Uterus (tissue), 4 donors: ENCODE measurements at places on chromosomes 2 and 18. TPM values are rescaled to one million over a fixed set of nuclear protein-coding genes. Genes with fewer than 3 reads are reported as not detected.
A peak's percentile ranks its signal among the peaks of the same experiment; 100 is the strongest.

Gene PRKAG3
- total RNA-seq: not detected

Gene POMC
- 4.2 TPM for total RNA-seq

DNA sequence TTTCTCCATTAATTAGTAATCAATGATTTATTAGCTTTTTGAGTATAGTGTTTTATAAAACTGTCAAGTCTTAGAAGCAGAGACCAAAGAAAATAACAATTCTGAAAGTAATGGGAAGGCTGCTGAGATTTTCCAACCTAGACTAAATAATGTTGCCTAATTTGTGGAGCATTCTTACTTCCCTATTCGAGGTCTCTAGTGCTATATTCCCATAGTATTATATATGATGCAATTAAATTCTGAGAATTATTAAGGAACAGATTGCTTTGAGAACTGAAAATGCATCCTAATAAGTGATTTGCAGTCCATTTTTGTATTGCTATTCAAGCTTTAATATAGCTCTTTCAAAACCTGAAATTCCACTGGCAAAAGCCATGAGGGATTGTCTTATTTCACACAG, 27.7 kb upstream of the DOCK10 start:
- no peak for DNase-seq
- no peaks in the 10 kb centered on the region for H3K36me3 ChIP-seq
- no peaks in the 10 kb centered on the region for H3K4me1 ChIP-seq
- no peak overlapping the region for H3K27ac ChIP-seq
- H3K27me3 ChIP-seq: no peaks in the 10 kb centered on the region

DNA sequence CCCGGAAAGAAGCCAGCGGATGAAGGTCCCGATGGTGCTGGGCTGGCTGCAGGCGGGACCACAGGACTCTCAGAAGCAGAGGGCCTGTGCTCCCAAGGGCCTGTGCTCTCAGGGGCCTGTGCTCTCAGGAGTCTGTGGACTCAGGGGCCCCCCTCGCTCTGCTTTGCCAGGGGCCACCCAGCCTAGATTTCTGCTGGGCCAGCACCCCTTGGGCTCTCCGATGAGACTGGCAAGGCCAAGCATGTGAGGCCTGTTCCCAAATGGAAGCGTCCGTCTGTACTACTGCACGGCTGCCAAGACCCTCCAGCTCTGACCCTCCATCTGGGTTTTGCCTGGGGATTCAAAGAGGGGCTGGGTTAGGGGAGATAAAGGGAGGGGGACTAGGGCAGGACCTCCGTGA, 54.6 kb downstream of the SH3BP4 start:
- no peaks in the 10 kb centered on the region for H3K36me3 ChIP-seq
- H3K4me1 ChIP-seq: no peaks in the 10 kb centered on the region
- no peak for DNase-seq
- no peaks in the 10 kb centered on the region for H3K27me3 ChIP-seq
- no peak overlapping the region for H3K4me3 ChIP-seq

DNA sequence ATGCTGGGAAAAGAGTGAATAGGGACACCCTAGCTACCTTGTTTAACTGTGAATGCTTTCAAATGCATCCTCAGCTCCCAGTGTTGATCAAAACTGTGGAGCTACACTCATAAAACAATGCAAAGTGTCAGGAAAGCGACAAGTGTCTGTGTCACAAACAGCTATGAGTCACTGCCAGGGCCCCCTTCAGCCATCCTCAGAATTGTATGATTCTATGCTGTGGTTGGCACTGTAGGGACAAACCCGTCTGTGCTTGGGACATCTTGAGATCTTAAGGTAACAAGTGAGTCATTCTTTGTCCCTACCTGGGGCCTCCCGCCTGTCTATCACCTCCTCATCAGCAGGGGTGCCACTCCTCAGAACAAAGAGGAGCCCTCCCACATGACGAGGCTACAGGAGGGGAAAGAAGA, 42.4 kb downstream of the KLF7 start:
- no peak overlapping the region for H3K27ac ChIP-seq
- no peaks in the 10 kb centered on the region for H3K4me1 ChIP-seq
- no peak for DNase-seq
- H3K4me3 ChIP-seq: no peak overlapping the region
- no peaks in the 10 kb centered on the region for H3K27me3 ChIP-seq

- no peak for DNase-seq
- H3K27ac ChIP-seq: peak overlapping the region; percentile 96
- no peaks in the 10 kb centered on the region for H3K36me3 ChIP-seq
- H3K4me1 ChIP-seq: no peaks in the 10 kb centered on the region
- H3K4me3 ChIP-seq: peak overlapping the region; percentile 80
Observed at GRCh38 chr18:11909061-11909455, 941 bp upstream of the MPPE1 start.

Gene TDRD15
- not detected for total RNA-seq

DNA sequence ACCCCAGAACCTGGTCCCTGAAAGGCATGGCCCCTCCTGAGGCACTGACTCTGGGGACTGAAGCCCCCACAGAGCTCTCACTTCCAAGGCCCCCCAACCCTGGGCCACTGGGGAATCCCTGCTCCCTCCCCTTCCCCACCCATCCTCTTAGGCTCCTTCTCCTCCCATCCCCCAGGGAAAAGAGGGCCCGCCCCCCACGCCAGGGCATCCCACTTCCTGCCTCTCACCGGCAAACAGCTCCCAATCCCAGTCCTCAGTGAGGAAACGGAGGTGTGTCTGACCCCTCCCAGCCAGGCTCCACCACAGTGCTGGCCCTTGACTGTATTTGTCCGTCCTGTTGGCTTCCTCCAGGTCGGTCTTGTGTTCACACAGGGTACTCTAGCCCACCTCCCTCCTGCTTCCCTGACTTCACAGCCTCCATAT, 35.0 kb upstream of the PTMA start:
- H3K36me3 ChIP-seq: no peaks in the 10 kb centered on the region
- H3K4me1 ChIP-seq: peaks cover 6% of the 10 kb centered on the region

Gene SLC25A52
- not detected for total RNA-seq

DNA sequence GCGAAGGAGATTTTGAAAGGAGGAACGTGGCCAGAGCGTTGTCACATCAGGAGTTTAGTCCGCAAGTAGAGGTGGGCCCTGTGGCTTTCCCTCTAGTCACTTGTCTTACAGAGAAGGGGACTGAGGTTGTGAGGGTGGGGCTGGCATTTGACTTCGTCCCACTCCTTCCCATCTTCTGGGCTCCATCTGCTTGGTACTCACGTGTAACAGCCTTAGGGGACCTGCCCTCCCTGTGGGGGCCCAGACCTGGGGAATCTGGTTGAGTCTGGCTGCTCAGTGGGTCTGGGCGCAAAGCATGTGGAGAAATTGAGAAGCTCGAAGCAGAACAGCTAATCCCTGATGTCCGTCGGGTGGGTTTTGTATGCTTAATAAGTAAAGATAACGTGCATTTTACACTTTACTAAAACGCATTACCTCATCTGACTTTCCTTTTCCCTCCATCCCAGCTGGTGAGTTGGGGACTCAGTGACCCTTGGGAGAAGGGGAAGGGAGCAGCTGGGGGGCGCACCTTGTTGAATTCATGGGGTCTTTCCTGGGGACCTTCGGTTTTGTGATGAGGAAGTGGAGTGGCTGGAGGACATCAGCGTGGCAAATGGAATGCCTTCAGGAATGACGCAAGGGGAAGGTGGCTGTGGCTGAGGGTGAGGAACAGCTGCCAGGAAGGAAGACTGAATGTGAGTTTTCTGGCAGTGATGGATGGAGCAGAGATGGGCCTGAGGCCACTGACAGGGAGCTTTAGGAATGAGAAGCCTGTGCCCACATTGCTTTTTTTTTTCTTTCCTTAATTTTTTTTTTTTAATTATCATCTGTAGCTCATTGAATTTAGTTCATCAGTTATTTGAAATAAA, 44.8 kb downstream of the ASAP2 start:
- H3K36me3 ChIP-seq: no peaks in the 10 kb centered on the region
- peak overlapping the region; percentile 40 for H3K27ac ChIP-seq
- peaks cover 15% of the 10 kb centered on the region for H3K4me1 ChIP-seq

DNA sequence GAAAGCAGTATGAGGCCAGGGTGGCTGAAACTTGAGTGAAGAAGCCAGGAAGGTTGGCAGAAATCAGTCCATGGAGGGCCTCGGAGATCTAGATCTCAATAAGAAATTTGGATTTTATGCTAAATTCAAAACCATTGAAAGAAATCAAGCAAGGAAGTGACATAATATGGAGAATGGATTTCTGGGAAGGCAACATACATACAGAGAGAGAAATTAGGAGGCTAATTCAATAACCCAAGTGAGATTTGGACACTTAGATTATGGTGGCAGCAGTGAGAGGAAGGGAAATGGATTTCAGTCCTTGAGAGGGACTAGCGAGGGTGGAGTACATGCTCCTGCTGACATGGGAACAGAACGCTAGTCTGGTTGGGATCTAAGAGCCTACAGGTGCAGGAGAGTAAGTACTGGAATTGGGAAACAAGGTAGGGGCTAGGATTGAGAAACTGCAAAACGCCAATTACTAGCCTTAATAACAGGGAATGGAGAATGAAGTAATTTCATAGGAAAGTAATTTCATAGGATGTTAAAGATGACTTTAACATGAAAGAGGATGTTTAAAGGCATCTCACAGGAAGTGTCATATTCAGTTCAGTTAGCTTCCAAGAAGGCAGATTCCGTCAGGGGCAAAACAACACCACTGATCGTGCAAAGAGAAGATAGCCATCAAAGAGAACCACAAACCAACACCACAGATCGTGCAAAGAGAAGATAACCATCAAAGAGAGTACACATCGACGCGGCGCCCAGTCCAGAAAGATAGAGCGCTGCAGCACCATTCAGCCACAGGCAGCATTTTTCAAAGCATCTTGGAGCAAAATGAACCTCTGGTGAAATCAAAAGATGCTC, 27.2 kb downstream of the CDKL4 start:
- no peak for DNase-seq
- no peak overlapping the region for H3K4me3 ChIP-seq
- H3K36me3 ChIP-seq: no peaks in the 10 kb centered on the region

DNA sequence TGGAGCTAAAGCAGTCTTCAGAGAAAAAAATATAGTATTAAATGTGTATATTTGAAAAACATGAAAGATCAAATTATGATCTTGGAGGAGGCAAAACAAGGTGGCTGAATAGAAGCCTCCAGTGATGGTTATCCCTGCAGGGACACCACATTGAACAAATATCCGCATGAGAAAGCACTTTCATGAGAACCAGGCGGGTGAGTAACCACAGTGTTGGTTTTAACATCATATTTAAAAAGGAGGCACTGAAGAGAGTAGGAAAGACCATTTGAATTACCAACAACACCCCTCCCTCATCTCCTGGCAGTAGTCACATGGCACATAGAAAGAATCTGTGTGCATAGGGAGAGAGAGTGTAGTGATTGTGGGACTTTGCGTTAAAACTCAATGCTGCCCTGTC, 759.6 kb upstream of the NRXN1 start:
- H3K27ac ChIP-seq: no peak overlapping the region
- DNase-seq: no peak
- no peak overlapping the region for H3K4me3 ChIP-seq
- H3K27me3 ChIP-seq: no peaks in the 10 kb centered on the region
- H3K4me1 ChIP-seq: no peaks in the 10 kb centered on the region

Gene CABLES1
- 12.6 TPM for total RNA-seq

- no peak overlapping the region for H3K4me3 ChIP-seq
- DNase-seq: no peak
- no peak overlapping the region for H3K27ac ChIP-seq
- no peaks in the 10 kb centered on the region for H3K27me3 ChIP-seq
- H3K4me1 ChIP-seq: no peaks in the 10 kb centered on the region
Observed at GRCh38 chr2:7456762-7457161, 539.5 kb downstream of the RNF144A start.

DNA sequence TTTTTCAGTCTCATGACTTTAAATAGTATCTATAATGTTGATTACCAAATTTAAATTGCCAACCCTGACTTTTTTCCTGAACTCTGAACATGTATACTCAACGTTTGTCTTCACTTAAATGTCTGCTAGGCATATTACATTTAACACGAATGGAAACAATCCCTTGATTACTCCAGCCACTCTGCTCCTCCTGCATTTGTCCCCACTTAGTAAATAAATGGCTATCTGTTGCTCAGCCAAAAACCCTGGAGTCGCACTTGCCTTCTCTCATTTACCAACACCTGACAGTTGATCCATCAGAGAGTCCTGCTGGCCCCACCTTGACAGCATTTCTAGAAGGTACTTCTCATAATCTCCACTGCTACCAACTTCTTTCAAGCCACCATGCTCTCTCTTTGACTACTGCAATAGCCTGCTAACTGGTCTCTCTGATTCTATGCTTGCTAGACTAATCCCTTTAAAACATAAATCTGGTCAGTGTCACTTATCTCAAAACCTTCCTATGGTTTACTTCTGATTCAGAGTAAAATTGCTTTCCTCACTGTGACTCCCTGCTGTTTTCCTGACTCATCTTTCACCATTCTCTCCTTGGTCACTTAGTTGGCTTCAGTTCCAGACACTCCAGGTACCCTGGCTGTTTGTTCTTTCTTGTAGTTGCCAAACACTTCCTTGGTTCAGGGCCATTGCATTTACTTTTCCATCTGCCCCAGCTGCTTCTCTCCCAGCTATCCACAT, 31.9 kb downstream of the SPAG16 start:
- H3K36me3 ChIP-seq: no peaks in the 10 kb centered on the region
- H3K4me3 ChIP-seq: no peak overlapping the region
- no peaks in the 10 kb centered on the region for H3K4me1 ChIP-seq

Gene TRABD2A
- 3.0 TPM for total RNA-seq

Gene KCNIP3
- total RNA-seq: 5.1 TPM

DNA sequence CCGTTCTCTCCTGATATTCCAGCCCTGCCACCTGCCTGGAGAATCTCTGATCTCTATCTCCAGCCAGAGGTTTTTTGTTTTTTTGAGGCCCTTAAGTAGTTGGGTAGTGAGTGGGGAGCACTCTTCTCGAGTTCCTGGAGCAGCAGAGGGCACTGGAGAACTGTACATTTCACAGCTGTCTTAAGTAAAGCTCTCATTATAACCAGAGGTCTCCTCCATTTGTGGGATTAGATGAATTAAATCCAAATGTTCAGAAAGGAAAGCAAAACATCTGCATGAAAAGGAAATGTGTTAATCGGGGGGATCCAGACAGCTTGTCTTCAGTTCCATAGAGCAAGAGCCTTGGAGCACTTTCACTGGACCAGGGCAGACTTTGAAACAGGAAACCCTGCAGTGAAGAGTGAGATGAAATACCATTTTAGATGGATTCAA, 32.8 kb downstream of the AOX1 start:
- no peaks in the 10 kb centered on the region for H3K4me1 ChIP-seq
- no peaks in the 10 kb centered on the region for H3K27me3 ChIP-seq
- H3K27ac ChIP-seq: no peak overlapping the region
- no peaks in the 10 kb centered on the region for H3K36me3 ChIP-seq
- no peak for DNase-seq

Gene CCL20
- not detected for total RNA-seq

DNA sequence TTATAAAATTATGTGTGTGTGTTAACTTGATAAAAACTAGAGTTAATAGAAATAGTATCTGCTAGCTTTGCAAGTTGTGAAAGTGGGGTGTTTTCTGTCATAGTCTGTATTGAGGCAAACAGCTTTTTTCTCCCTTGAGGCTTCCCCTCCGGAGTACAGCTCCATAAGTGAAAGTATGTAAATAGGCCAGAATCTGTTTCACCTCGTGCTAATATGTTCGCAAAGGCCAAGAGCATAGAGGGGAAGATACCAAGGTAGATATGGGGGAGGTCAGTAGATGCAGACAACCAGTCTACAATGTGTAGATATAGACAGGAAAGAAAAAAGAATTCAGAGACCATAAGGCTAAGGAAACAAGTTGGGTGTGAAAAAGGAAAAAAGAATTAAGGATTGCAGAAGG, 72.9 kb downstream of the PTRHD1 start:
- no peak overlapping the region for H3K4me3 ChIP-seq
- no peaks in the 10 kb centered on the region for H3K27me3 ChIP-seq
- no peak for DNase-seq
- H3K36me3 ChIP-seq: no peaks in the 10 kb centered on the region
- no peaks in the 10 kb centered on the region for H3K4me1 ChIP-seq

GRCh38 chr18:32177530-32177929, 12.3 kb upstream of the MEP1B start:
- no peaks in the 10 kb centered on the region for H3K4me1 ChIP-seq
- DNase-seq: no peak
- H3K27me3 ChIP-seq: no peaks in the 10 kb centered on the region
- no peaks in the 10 kb centered on the region for H3K36me3 ChIP-seq
- H3K4me3 ChIP-seq: no peak overlapping the region

Gene HOXD12
- total RNA-seq: not detected
